A549 treated with AZD2906 at 1 μM for 4 hours (cell line): ENCODE measurements at places on chromosomes 3 and 15. TPM values are rescaled to one million over a fixed set of nuclear protein-coding genes. Genes with fewer than 3 reads are reported as not detected.

The TM6SF1 gene
- 0.09 to 0.13 TPM (median 0.10 TPM) in 4 of 5 replicates, not detected in the other for total RNA-seq

The TRIM71 gene
- total RNA-seq: 0.01 TPM in 2 of 5 replicates, not detected in the others

The CSPG5 gene
- total RNA-seq: 0.80 to 1.1 TPM (median 0.95 TPM) in 5 replicates

The FSIP1 gene
- 0.52 to 1.4 TPM (median 0.90 TPM) in 5 replicates for total RNA-seq

The CIAO2A gene
- 110 to 169 TPM (median 116 TPM) in 5 replicates for total RNA-seq

The SLC9C1 gene
- total RNA-seq: not detected in 5 replicates

The DUOXA1 gene
- 0.06 to 0.30 TPM (median 0.09 TPM) in 5 replicates for total RNA-seq

The ATP10A gene
- total RNA-seq: 7.4 to 9.6 TPM (median 8.2 TPM) in 5 replicates
